ENCODE measurements at places on chromosomes 6 and 20.

DNA sequence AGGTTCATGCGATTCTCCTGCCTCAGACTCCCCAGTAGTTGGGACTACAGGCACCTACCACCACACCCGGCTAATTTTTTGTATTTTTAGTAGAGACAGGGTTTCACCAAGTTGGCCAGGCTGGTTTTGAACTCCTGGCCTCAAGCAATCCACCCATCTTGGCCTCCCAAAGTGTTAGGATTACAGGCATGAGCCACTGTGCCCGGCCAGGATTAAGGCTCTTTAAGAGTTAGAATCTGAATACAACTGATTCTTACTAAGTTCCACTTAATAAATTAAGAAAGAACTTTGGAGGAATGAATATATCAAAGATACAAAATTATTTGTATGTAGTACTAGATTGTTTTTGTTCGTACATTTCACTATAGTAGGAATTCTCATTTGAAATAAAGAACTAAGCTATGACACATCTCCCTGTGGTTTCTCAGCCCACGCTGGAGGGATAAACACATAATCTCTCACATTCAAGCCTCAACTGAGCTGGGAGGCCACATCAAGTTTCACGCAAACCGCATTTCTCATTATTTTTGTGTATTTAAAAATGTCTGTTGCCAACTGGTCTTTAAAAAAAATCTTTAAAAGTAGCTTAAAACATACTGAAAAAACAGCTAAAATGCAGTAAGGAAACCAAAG, 34.2 kb downstream of the DTNBP1 start:
- no peak for DNase-seq

DNA sequence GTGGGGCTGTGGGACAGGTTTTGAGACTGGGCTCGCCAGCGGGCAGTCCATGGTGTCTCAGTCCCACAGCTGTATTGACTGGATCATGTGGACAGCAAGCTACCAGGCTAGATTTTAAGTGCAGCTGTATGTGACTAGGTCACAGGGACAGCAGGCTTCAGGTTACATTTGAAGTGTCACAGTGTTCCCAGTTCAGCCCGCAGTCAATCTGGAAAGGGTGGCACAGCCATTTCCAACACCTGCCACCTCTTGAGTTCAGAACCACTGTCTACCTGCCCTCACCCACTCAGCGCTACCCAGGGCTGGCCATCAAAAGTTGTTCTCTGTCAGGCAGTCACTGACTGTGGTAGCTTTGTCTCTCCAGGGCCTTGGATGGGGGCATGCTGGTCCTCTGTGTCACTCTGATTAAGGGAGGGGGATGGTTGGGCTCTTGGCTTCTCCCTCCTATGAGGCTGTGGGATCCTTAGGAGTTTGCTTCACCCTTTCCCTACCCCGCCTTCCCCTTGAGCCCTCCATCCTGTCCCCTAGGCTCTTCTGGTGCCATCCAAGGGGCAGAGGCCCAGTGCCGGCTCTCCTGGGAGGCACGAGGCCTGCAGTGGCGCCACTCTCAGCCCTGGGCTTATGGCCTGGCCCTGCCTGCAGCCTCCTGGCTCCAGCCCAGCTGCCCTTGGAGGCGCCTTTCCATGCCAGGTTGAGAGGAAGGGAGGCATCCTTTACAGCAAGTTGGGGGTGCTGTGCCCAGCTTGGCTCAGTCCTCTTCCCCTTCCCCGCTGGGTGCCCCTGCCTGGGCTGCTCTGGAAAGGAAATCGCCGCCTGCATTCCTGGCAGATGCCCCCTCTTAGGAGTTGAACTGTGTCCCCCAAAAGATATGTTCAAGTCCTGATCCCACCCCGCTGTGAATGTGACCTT, 44.9 kb downstream of the PNLDC1 start:
- no peak for DNase-seq

DNA sequence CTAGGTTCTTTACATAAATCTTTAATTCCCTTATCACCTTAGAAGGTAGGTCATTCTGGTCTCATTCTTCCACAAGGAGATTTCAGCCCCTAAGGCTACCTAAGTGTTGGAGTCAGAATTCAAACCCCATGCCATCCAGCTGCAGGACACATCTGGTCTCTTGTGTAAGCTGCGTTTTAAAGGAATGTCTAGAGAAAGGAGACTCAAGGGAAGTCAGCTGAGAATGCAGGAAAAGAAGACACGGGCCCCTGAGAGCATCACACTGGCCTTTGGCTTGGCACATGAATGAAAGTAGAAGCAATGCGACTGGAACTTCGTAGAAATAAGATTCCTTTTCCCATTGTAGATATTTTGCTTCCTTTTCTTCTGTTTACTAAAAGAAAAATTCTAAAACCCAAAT, 76.7 kb upstream of the SYNJ2 start:
- DNase-seq, result no peak

DNA sequence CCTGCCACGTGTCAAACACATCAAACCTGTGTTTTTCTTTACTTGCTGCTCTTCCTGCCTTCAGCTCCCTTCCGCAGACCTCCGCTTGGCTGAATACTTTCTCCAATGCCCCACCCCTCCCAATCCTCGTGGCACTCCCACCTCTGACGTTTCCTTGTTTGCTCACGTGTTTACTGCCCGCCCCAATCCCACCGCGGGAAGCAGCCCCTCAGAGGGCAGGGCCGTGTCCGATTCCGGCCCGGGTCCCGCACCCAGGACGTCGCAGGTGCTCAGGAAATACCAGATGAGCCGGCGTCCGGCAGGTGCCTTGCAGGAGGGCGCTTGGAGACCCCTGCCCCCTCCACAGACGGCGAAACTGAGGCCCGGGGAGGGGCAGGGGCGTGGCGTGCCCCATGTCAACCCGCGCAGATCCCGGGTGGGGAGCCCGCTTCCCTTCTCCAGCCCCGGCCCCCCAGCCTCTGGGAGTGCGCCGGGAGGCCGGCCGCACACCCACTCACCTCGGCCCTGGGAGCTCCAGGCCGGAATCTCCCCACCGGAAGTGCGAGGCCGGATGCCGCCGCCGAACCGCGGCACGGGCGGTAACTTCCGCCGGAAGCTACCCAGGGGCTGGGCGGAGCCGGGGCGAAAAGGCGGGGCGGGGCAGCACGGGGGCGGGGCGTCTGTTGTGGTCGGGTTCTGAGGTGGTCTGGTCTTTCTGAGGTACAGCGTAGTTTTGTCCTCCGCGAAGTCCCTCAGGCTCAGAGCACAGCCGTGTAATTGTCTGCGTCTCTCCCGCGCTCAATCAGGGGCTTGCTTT, 42.3 kb downstream of the ELMO2 start:
- DNase-seq, result peak; percentile 84

DNA sequence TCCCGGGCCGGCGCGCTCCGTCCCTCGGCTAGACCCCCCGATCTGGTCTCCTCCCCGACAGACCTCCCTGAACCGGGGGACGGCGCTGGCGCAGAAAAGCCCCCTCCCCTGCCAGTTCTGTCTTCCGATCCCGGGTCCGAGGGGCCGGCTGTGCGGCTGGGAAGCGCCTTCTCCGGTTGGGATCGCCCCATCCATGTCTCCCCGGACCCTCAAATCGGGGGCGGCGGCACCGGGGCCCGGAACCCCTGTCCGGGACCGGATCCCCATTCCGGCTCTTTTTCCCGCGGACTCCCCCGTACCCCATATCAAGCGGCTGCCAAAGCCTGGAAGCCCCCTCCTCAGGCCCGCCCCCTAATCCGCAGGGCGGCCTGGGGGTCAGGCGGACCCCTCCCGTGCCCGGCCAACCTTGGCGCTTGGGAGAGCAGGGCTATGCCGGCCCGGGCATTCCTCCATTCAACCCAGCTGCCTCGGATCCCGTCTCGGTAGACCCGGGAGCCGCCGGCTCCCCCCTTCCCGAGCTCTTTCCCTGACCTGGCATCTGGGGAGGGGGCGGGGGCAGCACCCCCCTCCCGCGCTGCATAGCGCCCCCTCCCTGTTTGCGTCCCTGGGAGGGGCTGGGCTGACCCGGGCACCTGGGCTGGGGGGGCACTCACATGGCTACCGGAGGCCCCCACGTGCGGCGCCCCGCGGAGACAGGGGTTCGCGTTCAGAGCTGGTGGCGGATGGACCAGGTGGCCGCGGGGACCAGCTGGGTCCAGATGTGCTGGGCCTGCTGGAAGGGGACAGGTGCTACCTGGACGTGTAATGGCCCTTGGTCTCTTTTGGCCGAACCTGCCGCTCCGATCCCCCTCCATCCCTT, 643 bp downstream of the DLGAP4 start:
- no peak for DNase-seq

- DNase-seq, result no peak
Measured at GRCh38 chr20:46634528-46634927, 16.7 kb downstream of the SLC13A3 start.

DNA sequence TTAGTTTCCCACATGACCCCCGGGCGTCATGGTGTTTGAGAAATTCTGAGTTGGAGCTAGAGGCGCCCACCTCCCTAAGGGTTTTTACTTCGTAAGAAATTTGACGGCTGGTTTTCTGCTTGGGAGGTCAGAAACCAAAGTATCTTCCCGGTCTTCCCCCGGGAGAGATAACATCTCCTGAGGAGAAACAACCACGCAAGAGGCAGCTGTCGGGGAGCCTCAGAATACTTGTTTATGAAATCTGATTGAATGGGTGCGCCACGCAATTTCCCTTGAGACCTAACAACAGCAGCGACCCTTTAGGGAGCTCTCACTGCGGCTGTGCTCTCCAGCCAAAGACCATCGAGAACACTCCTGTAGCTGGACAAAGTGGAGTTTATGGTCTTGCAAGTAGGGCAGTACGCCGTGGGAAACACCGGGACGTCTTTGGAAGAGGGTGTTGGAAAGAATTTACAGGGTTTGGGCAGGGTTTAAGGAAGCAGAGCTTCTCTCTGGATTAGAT, 608 bp upstream of the EIF2S2 start:
- DNase-seq, result no peak

- DNase-seq, result no peak
Measured at GRCh38 chr20:44111712-44112335, 75.2 kb downstream of the JPH2 start.

DNA sequence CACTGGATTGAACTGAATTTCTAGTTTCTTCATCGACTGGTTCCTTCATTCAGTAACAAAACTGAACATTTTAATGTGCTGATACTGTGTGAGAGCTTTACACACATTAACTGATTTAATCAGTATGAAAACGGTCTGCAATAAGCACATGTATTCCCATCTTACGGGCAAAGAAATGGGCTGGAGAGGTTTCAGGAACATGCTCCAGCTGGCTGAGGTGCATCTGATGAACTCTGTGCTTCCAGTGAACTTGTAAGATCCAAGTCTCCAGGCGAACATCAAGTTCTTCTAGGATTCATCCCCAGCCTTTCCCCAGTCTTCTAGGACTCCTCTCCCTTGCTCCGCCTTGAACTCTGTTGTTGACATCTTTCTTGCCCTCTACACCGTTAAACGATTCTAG, 220.7 kb upstream of the AGPAT4 start:
- no peak for DNase-seq

DNA sequence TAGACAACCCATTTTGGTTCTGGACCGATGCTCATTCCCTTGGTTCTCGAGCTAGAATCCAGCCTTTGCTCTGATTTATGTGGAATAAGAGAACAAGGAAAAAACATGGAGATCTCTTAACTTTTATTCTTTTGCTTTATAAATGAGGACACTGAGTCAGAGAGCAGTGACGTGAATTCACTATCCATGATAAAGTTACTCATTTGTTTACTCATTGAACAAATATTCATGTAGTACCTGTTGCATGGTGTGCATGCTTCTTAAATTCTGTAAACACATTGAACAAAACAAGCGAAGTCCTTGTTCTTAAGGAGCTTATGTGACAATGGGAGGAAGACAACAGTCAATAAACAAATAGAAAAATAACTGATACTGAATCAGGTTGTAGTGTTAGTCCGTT, 56.9 kb downstream of the BMP2 start:
- DNase-seq, result no peak

- DNase-seq, result no peak
Measured at GRCh38 chr6:6823030-6823429, 234.5 kb downstream of the LY86 start.

- no peak for DNase-seq
Measured at GRCh38 chr20:56200456-56200855, 48.1 kb upstream of the MC3R start.

- no peak for DNase-seq
Measured at GRCh38 chr6:157171801-157172200, 151.5 kb downstream of the TMEM242 start.

DNA sequence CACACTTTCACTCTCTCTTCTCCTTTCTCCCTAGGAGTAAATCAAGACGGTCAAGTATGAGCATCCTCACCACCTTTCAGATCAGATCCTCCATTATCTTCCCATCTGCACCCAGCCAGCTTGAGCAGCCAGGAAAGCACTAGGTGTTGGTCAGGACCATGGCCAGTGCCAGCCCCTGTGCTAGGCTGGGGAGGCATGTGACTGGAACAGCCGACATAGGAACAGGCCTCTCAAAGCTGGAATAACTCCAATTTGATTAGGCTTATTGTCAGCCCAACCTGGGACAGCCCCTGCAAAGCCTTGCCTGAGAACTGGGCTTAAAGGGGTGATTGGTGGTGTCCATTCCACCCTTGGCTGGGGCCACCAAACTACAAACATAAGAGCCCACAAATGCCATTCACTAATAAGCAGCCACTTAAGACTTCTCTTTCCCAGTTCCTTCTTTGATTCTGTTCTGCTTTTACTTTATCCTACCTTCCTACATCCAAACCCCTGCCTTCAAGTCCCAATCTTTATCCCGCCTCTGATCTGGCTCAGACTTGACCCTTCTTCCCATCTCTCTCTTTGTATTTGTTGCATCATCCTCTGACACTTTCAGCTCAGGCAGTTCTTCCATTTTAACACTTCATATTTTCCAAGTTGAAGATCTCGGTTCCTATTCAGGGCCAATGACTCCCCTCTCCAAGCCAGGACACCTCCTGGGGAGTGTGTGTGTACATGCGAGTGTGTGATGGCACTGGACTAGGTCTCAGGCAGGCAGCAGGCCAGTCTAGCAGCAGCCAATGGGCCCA, 4.5 kb upstream of the TREM2 start:
- DNase-seq, result no peak

DNA sequence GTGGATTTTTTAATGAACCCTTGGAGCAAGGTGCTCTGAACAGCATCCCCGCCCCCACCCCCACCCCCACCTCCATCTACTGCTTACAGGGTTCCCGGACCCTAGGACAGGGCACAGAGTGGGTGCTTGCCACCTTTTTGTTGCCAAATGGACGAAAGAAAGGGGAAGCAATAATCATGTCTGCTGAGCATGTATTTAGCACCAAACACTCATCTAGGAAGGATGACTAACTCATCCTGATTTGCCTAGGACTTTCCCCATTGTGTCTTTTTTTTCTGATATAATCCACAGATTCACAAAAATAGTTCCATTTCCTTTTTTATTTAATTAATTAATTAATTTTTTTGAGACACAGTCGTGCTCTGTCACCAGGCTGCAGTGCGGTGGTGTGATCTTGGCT, 1.2 kb upstream of the PLTP start:
- DNase-seq, result no peak

- no peak for DNase-seq
Measured at GRCh38 chr6:44432726-44433125, 45.2 kb downstream of the CDC5L start.

GRCh38 chr6:167240034-167240541, 51.0 kb upstream of the UNC93A start:
- DNase-seq, result no peak

GRCh38 chr6:7673063-7673536, 52.8 kb upstream of the BMP6 start:
- no peak for DNase-seq

GRCh38 chr6:37624606-37625574, 72.8 kb downstream of the MDGA1 start:
- DNase-seq, result no peak

GRCh38 chr6:117463762-117464665, 18.5 kb upstream of the DCBLD1 start:
- DNase-seq, result no peak

All from activated T-helper 2 cell treated with anti-CD3 and anti-CD28 coated beads, Interferon-gamma antibody, Interleukin-2, Interleukin-4, amounts not matched to agents 10 μg/mL and 5 μg/mL and 100 μg/mL, durations not matched to agents 14 hours and 24 hours and 36 hours (primary cell).